Activated B cell treated with CpG ODN at 0.5 μM for 24 hours (primary cell): ENCODE measurements at places on chromosomes 5 and 9.
A peak's percentile ranks its signal among the peaks of the same experiment; 100 is the strongest.

- H3K4me1 ChIP-seq, result no peaks in the 10 kb centered on the region
- H3K36me3 ChIP-seq, result no peaks in the 10 kb centered on the region
- H3K27ac ChIP-seq, result no peak overlapping the region
- H3K4me3 ChIP-seq, result no peak overlapping the region
- peaks cover 10% of the 10 kb centered on the region for H3K27me3 ChIP-seq
- no peak for DNase-seq
Measured at GRCh38 chr5:86926033-86926432, 308.3 kb downstream of the COX7C start.

- H3K27me3 ChIP-seq, result peaks cover 14% of the 10 kb centered on the region
- no peak overlapping the region for H3K4me3 ChIP-seq
- no peak for DNase-seq
- H3K27ac ChIP-seq, result no peak overlapping the region
- peaks cover 9% of the 10 kb centered on the region for H3K4me1 ChIP-seq
Measured at GRCh38 chr5:171629221-171629620, 156.4 kb upstream of the SMIM23 start.

GRCh38 chr5:172758077-172758833 is 12.7 kb downstream of the DUSP1 start:
- no peaks in the 10 kb centered on the region for H3K4me1 ChIP-seq
- no peaks in the 10 kb centered on the region for H3K27me3 ChIP-seq
- H3K4me3 ChIP-seq, result no peak overlapping the region
- H3K27ac ChIP-seq, result peak overlapping the region; percentile 21

DNA sequence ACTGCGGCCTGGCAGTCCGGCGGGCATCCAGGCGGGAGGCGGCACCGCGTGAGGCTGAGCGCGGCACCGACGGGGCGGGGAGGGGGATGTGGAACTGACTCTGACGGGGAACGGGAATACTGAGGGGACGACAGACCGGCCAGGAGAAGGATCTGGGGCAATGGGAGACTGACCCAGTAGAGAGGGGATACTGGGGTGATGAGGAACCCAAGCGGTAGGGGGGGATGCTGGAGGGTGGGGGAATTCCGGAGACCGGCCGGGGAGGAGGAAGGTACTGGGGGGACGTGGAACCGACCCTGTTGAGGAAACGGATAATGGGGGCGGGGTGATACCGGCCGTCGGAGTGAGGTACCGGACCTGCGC is 423 bp downstream of the IPPK start:
- peak overlapping the region; percentile 96 for H3K4me3 ChIP-seq
- H3K27me3 ChIP-seq, result no peaks in the 10 kb centered on the region

DNA sequence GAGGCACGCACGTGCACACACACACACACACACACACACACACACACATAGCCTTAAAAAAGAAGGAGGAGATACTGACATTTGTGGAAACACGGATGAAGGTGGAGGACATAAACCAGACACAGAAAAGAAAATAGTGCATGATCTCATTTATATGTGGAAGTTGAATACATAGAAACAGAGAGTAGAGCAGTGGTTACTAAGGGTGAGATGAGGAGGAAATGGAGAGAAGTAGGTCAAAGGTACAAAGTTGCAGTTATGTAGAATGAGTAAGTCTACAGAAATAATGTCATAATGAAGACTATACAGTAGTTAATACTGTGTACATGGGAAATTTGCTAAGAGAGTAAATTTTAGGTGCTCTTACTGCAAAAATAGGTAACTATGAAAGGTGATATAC is 412.2 kb upstream of the CDH9 start:
- no peak overlapping the region for H3K4me3 ChIP-seq
- no peaks in the 10 kb centered on the region for H3K36me3 ChIP-seq
- no peak overlapping the region for H3K27ac ChIP-seq
- no peak for DNase-seq
- no peaks in the 10 kb centered on the region for H3K4me1 ChIP-seq

DNA sequence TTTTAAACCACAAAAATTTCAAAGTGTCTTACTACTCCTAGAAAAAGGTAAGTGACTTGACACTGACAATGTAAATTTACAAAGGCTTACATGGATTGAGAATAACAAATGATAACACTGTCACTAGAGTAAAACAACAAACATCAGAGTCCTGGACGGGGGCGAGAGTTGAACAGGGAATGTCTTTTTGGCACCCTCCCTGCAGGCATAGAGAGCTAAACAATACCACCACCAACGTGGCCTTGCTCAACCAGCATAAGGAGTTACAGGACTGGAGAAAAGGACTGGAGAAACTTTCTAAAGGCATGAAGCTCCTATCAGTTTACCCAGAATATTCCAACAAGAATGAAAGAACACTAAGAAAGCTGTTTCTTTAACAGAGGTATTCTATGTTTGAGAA is 55.3 kb downstream of the PTBP3 start:
- DNase-seq, result no peak
- no peak overlapping the region for H3K4me3 ChIP-seq
- H3K27me3 ChIP-seq, result no peaks in the 10 kb centered on the region

DNA sequence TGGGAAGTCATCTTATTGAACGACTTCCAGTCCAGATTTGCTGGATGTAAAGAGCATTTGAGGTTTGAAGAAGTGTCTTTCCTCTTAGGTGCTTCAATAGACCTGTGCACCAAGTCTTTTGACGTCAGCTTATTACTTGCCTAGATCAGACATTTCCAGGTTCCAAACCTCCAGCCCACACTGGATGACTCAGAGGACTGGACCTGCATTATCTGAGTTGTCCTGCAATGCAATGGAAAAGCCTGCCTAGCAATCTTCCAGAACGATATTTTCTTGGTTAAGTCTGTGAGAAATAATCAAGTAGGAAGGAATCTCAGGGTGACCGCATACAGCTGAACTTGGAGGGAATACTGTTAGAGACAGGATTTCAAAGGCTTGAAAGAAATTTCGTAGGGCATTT is 147.2 kb upstream of the MOCS2 start:
- no peaks in the 10 kb centered on the region for H3K4me1 ChIP-seq
- H3K36me3 ChIP-seq, result no peaks in the 10 kb centered on the region
- no peak overlapping the region for H3K27ac ChIP-seq
- no peaks in the 10 kb centered on the region for H3K27me3 ChIP-seq

DNA sequence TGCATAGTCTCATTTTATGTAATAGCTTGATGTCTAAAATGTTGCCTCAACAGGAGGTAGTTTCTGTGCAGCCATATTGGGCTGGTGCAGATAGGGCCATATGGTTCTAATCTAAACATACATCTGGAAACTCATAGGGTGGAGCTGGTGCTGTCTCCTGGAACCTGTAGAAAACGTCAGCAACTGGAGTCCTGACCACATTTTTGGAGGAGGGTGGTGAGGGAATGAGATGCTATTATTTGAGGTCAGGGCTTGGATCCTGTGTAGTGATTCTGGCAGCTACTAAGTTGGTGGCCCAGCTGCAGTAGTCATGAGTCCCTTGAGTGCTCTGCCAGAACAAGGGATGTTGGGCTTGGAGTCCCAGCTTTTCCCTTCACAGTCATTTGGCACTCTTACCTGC is 14.1 kb downstream of the MAN2A1 start:
- H3K27me3 ChIP-seq, result no peaks in the 10 kb centered on the region
- H3K36me3 ChIP-seq, result peaks cover 10% of the 10 kb centered on the region
- DNase-seq, result no peak
- peaks cover 69% of the 10 kb centered on the region for H3K4me1 ChIP-seq
- no peak overlapping the region for H3K27ac ChIP-seq

DNA sequence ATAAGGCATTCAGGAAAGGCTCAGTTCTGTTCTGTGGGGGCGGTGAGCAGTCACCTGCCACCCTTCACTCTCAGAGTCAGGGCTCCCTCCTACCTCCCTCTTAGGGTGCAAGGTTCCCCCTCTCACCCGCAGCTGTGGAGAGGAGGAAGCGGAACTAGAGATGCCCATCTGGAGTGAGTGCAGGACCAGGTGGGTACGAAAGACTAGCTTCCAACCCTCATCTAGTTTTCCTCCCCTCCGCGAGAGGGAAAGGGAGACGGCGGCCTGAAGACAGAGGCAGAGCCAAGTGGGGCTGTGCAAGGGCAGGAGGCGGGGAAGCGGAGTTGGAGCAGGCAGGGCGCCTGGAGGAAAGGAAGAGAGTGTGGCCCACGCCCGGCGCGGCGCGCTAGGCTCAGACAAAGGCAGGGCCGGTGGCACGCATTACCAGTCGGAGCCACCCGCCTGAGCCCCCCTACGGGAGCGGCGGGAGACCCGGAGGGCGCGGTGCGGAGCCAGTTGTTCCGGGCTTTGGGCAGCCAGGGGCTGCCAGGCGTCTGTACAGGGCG is 7.3 kb downstream of the PRR7 start:
- H3K27me3 ChIP-seq, result no peaks in the 10 kb centered on the region
- peak overlapping the region; percentile 77 for H3K27ac ChIP-seq
- no peak for DNase-seq
- no peaks in the 10 kb centered on the region for H3K36me3 ChIP-seq
- H3K4me3 ChIP-seq, result peak overlapping the region; percentile 85

GRCh38 chr9:135993765-135994500 is 32.8 kb upstream of the UBAC1 start:
- no peak overlapping the region for H3K27ac ChIP-seq
- H3K4me1 ChIP-seq, result peaks cover 20% of the 10 kb centered on the region
- H3K27me3 ChIP-seq, result no peaks in the 10 kb centered on the region

DNA sequence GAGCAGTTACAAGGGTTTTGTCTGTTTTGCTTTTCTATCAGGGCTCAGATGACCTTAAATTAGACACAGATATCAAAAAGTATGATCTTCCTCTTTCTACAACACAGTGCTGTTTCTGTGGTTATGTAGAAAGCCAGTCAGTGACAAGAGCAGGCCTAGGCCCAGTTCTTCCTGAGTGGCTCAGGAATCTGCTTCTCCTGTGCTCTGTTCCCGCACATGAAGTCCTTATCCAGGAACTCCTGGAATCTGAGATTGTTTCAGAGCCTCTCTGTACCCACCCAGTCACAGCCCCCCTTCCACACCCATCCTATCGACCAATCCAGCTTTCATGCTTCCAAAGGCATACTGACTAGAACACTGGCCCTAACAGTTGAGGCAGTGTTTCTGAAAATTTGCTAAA is 40.4 kb upstream of the SMU1 start:
- peak overlapping the region; percentile 92 for H3K27ac ChIP-seq
- H3K4me3 ChIP-seq, result peak overlapping the region; percentile 70
- peaks cover 62% of the 10 kb centered on the region for H3K4me1 ChIP-seq
- H3K27me3 ChIP-seq, result no peaks in the 10 kb centered on the region
- H3K36me3 ChIP-seq, result peaks cover 83% of the 10 kb centered on the region

- peaks cover 37% of the 10 kb centered on the region for H3K27me3 ChIP-seq
- H3K4me1 ChIP-seq, result no peaks in the 10 kb centered on the region
- H3K27ac ChIP-seq, result no peak overlapping the region
- DNase-seq, result no peak
- no peak overlapping the region for H3K4me3 ChIP-seq
Measured at GRCh38 chr5:139994234-139994633, 48.9 kb downstream of the NRG2 start.

DNA sequence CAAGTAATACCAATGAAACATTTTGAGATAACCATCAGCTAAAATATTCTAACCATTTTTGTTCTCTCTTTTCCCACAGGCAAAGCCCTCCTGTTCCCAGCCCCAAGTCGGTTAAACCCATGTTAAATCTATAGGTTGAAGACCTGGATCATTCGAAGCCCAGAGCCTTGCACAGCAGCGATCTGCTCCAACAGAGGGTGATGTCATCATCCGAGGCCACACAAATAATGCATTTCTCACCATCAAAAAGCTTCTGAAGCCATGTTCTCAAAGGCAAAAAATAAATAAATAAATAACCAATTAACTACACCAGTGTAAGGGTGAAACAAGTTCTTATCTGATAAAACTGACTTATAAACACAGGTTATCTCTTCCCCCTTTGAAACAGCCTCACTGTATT is 169.2 kb downstream of the ENTREP1 start:
- no peak overlapping the region for H3K4me3 ChIP-seq
- H3K4me1 ChIP-seq, result no peaks in the 10 kb centered on the region
- H3K36me3 ChIP-seq, result no peaks in the 10 kb centered on the region
- H3K27ac ChIP-seq, result no peak overlapping the region

- H3K27ac ChIP-seq, result no peak overlapping the region
- no peak overlapping the region for H3K4me3 ChIP-seq
- no peaks in the 10 kb centered on the region for H3K4me1 ChIP-seq
Measured at GRCh38 chr9:96540106-96540505, 79.5 kb downstream of the CDC14B start.

DNA sequence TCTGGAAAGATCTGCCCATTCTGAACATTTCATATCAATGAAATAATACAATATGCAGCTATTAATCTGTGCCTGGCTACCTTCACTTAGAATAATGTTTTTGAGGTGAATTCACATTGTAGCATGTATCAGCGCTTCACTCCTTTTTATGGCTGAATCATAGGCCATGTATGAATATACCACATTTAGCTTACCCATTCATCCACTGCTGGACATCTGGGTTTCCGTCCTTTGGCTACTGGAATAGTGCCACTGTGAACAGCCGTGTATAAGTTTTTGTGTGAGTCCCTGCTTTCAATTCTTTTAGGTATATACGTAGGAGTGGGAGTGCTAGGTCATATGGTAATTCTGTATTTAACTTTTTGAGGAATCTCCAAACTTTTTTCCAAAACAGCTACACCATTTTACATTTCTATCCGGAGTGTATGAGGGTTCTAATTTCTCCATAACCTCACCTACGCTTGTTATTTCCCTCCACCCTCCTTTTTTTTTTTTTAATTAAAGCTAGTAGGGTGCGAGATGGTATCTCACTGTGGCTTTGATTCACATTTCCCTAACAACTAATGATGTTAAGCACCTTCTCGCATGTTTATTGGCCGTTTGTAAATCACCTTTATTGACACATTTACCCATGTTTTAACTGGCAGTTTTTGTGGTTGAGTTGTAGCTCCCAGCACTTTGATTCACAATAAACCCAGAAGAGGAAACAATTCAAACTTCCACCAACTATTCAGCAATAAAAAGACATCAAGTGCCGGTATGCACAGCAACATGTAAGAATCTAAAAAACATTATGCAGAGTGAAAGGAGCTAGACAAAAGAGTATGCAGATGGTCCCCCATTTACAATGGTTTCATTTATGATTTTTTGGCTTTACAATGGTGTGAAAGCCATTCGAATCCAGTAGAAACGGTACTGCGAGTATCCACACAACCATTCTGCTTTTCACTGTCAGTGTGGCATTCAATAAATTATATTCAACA is 8.1 kb downstream of the SEMA4D start:
- no peak for DNase-seq
- peaks cover 18% of the 10 kb centered on the region for H3K36me3 ChIP-seq
- peak overlapping the region; percentile 46 for H3K4me3 ChIP-seq

- H3K27me3 ChIP-seq, result no peaks in the 10 kb centered on the region
- no peak overlapping the region for H3K4me3 ChIP-seq
- no peaks in the 10 kb centered on the region for H3K4me1 ChIP-seq
- no peak overlapping the region for H3K27ac ChIP-seq
Measured at GRCh38 chr5:84673785-84674184, 289.1 kb upstream of the EDIL3 start.

GRCh38 chr5:148796936-148797335 is 29.5 kb upstream of the ADRB2 start:
- H3K27ac ChIP-seq, result no peak overlapping the region
- H3K27me3 ChIP-seq, result no peaks in the 10 kb centered on the region
- DNase-seq, result no peak
- no peak overlapping the region for H3K4me3 ChIP-seq
